ENCODE measurements at places on chromosomes 7 and 10.
A peak's percentile ranks its signal among the peaks of the same experiment; 100 is the strongest.

DNA sequence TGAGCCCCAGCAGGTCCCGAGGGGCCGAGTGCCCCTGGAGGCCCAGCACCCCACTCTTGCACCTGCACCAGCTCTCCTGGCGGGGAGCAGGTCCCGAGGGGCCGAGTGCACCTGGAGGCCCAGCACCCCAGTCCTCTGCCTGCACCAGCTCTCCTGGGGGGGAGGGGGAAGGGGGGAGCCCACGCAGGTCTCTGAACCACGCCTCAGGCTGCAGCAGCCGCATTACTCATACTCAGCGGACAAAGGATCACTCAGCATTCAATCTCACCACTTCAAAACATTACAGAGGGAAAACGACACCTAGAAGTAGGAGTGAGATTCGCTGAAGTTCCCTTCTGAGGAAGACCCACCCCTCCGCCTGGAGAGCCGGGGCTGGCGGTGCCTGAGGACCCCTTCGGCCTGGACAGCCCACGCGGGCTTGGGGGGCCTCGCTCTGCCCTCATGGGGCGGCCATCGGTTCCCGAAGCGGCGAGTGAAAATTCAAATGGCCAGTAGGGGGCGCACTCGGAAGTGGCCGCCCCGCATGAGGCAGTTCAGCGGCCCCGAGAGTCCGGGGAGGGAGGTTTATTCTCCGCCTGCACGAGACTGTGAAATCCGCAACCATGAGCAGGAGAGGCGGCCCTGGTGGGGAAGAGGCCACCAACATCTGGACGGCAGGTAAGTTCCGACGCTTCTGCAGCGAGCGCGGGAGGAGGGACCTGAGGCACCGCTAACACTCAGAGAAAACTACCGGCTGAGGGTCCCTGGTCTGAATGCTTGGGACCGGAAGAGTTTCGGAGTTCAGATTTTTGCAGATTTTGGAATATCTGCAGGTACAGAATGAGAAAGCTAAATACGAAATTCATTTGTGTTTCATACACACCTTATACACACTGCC, 1.1 kb upstream of the GPER1 start:
- DNase-seq = peak; percentile 29

DNA sequence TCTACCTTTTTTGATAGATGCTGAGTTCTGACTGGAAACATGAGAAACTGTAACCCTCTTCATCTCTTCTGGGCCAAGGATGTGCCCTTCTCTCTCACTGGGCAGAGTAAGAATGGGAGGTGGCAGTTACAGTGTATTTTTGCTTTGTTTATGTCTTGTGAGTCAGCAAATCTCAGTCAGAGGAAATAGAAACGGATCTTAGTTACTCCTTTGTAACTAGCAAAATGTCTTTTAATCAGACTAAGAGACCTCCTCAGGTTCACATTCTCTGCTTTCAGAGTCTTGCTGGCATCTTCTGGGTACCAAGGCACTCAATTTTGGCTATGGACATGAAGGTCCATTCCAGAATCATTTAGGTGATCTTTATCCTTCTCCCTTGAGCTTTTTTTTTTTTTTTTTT, 70.9 kb downstream of the HHEX start:
- DNase-seq = no peak

GRCh38 chr10:103467406-103467805, 8.7 kb upstream of the CALHM1 start:
- no peak for DNase-seq

DNA sequence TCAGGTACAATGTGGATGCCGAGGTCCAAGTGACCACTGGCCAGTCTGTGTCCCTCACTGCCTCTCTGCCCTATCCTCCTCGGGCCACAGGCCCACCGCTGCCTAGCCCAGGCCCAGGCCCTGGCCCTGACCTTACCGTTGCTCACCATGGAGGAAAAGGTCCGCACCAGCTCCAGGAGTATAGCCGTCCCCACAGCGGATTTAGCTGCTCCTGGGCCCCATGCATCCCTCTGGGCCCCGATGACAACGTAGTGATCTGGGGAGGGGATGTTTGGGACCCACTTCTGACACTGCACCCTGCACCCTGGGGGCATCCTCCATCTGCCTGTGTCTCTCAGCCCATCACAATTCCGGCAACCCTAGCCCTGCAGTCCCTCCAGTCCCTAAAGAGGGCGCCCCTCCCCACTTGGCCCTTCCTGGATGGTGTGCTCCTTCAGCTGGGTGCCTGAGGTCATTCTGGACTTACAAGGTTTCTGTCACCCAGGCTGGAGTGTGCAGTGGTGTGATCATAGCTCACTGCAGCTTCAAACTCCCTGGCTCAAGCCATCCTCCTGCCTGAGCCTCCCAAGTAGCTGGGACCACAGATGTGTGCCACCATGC, 12.1 kb downstream of the TFR2 start:
- DNase-seq = no peak

GRCh38 chr10:78292982-78293865, 259.6 kb downstream of the RPS24 start:
- DNase-seq = no peak

GRCh38 chr7:78057571-78057970, 259.0 kb downstream of the PHTF2 start:
- DNase-seq = no peak

- no peak for DNase-seq
These were observed 1.3 kb downstream of the PTN start for GRCh38 chr7:137342265-137342664.

- no peak for DNase-seq
These were observed 1211.3 kb downstream of the REEP3 start for GRCh38 chr10:64732372-64732957.

DNA sequence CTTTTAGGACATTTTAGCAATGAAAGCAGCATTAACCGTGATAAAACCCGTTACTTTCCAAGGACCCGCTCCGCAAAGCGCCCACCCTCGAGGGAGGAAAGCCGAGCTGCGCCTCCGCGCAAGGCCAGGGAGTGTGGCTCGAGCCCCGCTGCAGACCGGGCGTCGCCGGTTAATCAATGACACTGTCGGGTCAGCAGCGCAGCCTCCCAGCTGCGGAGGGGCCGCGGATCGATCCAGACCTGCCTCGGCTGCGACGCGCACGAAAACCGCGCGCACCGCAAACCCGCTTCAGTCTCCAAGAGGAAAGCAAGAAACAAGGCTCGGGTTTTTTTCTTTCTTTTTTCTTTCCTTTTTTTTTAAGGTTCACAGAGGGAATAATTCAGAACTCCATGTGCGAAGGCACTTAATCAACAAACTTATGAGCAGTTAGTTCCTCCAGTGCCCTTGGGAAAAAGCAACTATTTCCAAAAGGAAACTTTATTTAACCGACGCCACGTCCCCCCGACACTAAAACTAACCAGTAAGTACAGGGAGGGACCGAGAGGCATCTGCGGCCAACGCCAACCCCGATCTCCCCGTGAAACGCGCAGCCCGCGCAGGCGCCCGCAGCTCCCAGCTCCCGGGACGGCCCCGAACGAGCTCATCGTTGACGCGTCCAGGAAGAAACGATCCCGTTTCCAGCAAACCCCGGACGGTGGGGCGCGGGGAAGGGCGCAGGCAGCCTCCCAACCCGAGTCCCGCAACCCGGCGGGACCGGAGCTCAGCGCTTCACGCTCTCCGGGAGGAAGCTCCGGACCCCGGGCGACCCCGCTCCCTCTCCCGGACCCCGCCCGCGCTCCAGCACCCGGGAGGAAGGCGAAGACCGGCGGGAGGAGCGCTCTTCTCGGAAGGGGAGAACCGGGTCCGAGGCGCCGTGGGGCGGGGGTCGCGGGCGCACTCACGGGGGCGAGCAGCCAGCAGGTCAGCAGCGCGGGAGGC, 598 bp downstream of the VIPR2 start:
- no peak for DNase-seq

DNA sequence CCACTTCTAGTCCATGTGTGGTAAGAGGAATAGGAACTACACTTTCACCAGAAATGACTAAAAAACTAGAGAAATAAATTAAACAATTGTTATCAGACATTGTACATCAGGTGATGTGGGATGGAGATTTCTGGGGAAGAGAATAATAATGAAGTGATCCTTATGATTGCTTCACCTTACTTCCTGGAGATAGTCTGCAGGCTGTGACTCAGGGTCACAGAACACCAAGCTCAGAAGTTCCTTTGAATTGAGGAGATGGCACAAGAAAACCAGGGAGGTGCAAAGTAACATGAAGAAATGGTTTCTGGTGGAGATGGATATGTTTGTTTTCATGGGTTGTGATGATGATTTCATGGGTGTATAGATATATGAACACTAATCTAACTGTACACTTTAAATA, 44.5 kb downstream of the ZWINT start:
- DNase-seq = no peak

DNA sequence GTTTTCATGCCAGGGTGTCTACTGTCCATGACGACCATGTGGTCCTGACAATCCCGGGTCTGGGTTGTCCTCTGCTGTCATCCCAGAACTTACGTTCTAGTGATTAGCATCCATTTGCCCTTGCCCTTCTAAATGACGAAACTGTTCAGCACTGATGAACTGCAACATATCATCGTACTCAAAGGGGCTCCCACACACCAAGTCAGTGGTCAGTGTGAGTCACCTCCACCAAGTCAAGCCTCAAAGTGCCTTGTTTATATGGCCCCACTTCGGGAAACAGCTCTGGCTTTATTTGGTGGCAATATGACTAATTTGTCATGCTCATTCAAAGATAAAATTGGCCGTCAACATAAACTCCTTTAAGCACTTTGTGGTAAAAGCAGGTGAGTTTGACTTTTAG, 110.7 kb downstream of the FRMD4A start:
- DNase-seq = no peak

DNA sequence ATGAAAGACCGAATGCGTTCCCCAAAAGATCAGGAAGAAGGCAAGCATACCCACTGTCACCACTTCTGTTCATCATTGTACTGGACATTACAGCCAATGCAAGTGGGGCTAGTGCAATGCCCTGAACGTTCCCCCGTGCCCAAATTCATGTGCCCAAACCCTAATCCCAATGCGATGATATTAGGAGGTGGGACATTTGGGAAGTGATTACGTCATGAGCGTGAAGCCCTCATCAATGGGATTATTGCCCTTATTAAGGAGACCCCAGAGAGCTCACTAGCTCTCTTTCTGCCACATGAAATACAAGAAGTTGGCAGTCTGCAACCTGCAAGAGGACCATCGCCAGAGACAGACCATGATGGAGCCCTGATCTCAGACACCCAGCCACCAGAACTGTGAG, 511.4 kb upstream of the TPK1 start:
- no peak for DNase-seq

GRCh38 chr10:35855155-35855947, 213.3 kb upstream of the FZD8 start:
- DNase-seq = no peak

- DNase-seq = no peak
These were observed 987 bp downstream of the INA start for GRCh38 chr10:103277713-103278536.

DNA sequence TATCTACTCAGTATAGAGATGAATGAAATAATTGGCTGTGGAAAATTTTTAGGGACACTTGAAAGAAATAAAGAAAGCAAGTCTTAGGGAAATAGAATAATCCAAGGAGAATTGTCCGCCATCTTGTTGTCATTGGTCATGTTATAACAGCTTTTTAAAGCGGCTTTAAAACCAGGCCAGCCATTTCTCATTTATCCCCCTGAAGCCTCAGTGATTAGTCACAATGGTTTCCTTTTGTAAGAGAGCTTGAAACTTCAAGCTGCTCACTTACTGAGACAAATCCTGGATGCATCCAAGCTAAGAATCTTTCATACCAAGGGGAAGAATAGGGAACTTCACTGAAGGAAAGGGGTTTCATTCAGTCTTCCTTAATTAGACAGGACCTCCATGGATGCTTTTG, 67.9 kb downstream of the SGCE start:
- DNase-seq = no peak

DNA sequence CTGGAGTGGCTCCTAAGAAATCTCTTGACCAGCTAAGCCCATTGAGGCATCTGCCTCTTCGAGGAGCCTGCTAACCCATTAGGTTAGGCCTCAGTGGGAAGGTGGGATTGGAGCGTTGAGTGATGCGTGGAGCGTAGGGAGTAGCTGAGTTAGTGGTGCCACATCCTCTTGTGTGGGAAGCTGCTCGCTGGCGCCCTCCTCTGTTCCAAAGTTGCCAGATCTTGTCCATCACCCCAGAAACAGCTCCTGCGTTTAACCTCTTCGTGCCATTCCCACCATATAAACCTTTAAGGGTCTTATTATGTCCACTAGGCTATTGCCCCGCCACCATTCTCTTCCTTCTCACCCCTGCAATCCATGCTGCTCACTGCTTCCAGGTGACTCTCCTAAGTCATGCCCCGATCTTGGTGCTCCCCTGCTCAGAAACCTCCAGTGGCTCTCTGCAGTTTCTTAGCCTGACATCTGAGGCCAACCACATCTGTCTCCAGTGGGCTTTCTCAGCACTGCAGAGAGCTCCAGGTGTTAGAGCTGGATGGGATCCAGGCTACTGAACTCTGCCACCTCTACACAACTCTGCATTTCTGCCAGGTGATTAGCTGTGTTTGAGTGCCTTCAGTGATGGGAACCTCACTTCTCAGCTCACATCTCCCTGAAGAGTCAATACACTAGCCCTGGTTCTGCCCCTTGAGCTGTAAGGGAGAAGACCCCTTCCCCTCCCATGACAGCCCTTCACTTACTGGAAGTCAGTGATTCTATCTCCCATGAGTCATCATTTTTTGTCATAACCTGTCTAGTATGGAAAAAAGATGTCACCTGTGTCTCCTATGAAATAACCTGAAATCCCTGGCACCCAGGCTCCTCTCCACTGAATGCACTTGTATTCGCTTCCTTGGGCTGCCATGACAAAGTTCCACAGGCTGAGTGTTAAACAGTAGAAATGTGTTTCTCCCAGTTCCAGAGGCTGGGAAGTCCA, 65.0 kb upstream of the FGFR2 start:
- DNase-seq = no peak

- DNase-seq = no peak
These were observed 76.0 kb upstream of the GRB10 start for GRCh38 chr7:50858528-50859245.

GRCh38 chr7:138961159-138961558, 20.0 kb downstream of the KIAA1549 start:
- no peak for DNase-seq

- DNase-seq = no peak
These were observed 118.2 kb upstream of the PPIF start for GRCh38 chr10:79229071-79229541.

DNA sequence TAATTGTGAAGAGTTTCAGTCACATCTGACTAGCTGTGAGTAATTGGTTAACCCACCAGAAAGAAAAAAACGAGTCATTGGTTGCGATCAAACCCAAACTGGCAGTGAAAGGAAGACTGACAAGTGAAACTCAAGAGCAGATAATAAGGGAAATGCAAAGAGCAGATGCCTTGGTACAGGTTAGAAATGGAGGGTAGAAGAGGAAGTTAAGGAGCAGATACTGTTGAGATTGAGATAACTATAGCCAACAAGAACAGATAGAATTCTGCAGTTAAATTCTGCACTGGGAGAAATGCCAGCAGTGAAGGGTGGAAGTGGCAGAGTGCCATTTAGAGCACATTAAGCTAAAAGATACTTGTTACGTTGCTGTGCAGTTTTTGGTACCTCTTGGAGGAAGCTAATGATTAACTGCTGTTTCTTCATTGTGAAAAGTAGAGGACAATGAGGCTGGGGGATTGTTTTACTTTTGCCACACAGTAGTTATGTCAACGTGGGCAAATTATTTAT, 65.8 kb downstream of the CDK13 start:
- no peak for DNase-seq

Measured in activated CD8-positive, alpha-beta memory T cell treated with anti-CD3 and anti-CD28 coated beads for 1 hour (primary cell).